ENCODE measurements at places on chromosomes 1 and 21. TPM values are rescaled to one million over a fixed set of nuclear protein-coding genes. Genes with fewer than 3 reads are reported as not detected.

DNA sequence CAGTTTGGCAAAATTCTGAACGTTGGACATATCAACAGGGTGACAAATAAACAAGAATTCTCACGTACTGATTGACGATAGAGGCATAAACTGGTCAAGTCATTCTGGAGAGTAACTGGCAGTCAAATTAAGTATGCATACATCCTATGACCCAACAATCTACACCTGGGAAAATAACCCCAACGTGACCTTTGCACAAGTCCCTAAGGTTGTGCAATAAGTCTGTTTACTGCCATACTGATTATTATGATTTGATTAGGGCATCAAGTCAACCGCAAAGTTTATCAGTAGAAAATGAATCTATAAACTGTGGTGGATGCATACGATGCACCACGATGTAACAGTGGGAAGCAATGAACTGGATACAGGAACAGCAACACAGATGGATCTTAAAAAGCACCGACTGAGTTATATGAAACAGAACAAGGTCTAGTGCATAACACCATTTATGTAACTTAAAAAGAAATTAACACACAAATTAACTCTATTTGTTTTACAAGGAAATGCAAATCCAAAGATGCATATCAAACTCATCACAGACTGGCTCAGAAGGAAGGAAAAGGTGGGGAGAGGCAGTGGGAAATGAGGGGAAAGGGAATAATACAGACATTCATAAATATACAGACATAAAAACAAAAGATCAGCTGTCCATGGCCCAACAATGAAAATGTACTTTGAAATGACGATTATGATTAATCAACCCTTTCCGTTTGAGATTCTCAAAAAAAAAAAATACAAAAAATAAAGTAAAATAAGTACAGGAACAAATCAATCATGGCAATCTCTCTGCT, 41.0 kb upstream of the SEC16B start:
- DNase-seq, result no peak

DNA sequence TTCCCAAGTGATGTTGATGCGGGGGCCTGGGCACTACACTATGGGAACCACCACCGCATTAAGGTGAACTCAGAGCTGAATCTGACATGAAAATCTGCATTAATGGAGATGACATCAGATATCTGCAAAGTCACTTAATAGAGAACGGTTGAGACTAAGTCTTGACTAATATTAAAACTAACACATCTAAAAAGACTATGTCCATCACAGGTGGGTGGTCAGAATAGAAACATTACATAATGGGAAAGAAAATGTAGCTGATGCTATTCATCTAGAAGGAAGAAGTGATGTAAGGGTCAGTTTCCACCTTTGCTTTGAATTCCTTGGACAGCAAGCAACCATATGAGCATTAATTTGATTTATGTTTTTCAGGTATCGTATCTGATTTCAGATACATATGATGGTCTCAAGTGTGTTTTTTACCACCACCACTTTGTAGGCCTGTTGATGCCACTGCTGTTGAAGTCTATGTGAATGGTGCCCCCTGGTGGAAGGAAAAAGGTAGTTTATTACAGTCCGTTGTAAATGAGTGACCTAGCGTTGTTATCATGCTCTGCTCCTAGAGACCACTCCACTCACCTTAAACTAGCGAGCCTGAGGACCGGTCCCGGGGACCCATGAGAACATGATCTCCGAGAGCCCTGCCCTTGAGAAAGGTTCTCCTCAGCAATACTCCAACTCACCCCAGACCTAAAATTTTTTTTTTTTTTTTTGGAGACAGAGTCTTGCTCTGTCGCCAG, 73.5 kb downstream of the BACH1 start:
- DNase-seq, result peak; percentile 33

- DNase-seq, result peak; percentile 38
Measured at GRCh38 chr1:6359216-6360116, 34.1 kb downstream of the ACOT7 start.

DNA sequence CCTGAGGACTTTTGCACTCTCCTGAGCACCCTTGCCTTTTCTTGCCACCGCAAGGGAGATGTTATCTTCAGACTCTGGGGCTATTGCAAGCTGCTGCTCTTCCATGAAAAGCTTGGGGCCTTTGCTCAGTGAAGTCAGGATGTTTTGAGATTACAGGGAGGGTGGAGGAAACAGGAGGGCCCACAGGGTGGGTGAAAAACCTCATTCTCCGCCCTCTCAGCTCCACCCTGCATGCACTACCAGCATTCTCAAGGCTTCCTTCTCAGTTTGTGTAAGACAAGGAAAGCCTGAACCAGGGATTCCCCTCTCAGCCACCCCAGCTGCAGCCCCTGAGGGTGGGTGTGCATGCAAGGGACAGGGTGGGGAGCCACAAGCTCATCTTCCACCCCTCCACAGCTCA, 25.8 kb upstream of the ZNF648 start:
- DNase-seq, result no peak

DNA sequence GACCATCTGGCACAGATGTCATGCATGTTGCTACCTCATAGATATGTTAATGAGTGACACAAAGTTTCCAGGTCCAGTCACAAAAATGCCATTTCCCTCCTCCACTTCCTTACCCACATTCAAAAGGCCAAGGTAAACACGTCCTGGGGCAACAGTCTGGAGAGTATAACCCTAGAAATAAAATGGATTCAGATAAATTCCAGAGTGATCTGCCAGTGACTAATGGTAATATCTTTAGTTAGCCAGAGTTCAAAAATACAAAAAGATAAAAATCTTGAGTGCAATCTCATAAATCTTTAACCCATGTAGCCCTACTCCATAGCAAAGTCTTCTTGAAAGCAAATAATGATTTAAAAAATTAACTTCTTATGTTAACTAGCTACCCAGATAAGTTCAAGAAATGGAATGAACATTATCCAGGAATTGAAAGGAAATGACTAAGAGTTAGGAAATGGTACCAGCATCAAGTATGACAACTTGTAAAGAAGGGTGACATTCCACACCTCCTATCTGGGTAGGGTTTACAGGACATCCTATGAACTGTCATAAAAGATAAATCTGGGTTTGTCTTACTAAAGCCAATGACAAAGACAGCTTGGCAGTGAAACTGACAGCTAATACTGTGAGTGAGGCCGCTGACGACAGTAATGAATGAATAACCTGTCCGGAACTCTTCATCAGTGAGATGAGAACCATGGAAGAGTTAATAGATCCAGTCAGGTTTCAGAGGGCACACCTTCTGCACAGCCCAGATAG, 18.1 kb downstream of the RGS2 start:
- DNase-seq, result no peak

DNA sequence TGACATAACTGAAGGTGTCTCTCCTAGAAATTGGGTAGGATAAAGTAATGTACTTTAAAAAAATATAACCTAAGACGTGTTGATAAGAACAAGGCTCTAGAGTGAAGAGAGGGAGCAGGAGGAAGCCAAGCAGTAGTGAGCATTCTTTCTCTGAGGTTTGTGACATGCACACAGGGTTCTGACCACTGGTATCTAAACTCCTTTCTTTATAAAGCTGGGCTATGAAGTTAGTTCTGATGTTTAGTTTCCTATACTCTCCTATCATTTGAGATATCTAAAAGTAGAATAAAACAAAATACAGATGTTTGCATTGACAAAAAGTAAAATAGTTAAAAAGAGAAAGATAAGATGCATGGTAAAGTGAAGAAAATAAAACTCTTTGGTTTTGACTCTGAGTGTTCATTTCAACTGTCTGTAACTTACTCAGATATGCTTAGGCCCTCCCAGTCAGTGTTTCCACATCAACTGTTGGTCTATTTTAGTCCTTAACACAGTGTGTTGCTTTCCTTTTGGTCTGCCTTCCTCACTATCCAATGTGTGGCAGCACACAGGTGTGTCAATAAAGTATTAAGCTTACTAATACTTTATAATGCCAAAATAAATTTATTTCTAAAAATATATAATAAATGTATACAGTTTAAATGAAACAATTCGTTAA, 543.5 kb downstream of the PTPRC start:
- no peak for DNase-seq

DNA sequence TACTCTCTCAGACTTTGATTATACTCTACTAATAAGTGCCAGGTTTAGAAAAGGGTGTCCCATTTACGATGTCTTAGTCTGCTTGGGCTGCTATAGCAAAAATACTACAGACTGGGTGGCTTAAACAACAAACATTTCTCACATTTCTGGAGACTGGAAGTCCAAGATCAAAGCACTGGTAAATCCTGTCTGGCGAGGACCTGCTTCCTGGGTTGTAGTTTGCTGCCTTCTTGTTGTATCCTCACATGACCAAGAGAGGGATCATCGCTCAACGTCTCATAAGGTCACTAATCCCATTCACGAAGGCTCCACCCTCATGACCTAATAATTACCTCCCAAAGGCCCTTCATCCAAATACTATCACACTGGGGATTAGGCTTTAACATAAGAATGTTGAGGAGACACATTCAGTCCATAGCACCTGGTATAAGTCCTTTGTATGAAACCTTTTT, 12.0 kb downstream of the PRDX6 start:
- DNase-seq, result no peak

GRCh38 chr1:186144505-186144904, 230.5 kb downstream of the TPR start:
- no peak for DNase-seq

RHD gene
- not detected for total RNA-seq

CR1L gene
- total RNA-seq, result not detected

CAMK1G gene
- total RNA-seq, result 0.15 TPM

C8A gene
- not detected for total RNA-seq

DHRS3 gene
- 60.4 TPM for total RNA-seq

WLS gene
- 0.23 TPM for total RNA-seq

All from activated T-cell treated with anti-CD3 and anti-CD28 coated beads, Interleukin-2, amount 50 U/mL, for 4 hours (primary cell).